Tracheal epithelial cell (primary cell): ENCODE measurements at places on chromosomes 6 and 20. TPM values are rescaled to one million over a fixed set of nuclear protein-coding genes. Genes with fewer than 3 reads are reported as not detected.

MAP3K4 gene
- 19.8 and 45.4 TPM in 2 replicates for total RNA-seq

OCSTAMP gene
- not detected in 2 replicates for total RNA-seq

MED20 gene
- total RNA-seq: 21.0 and 42.0 TPM in 2 replicates

TREM2 gene
- total RNA-seq: 2.8 and 3.1 TPM in 2 replicates

TXLNB gene
- total RNA-seq: not detected in 2 replicates

SLC17A1 gene
- total RNA-seq: 1.4 TPM in 1 of 2 replicates, not detected in the other

VGLL2 gene
- not detected in 2 replicates for total RNA-seq

KCNG1 gene
- total RNA-seq: 108 and 148 TPM in 2 replicates

NKAIN2 gene
- total RNA-seq: not detected in 2 replicates

PRPH2 gene
- total RNA-seq: not detected in 2 replicates

RALGAPA2 gene
- 10.6 and 13.9 TPM in 2 replicates for total RNA-seq

BPI gene
- not detected in 2 replicates for total RNA-seq

GHRH gene
- not detected in 2 replicates for total RNA-seq

TFAP2A gene
- total RNA-seq: 7.7 and 11.9 TPM in 2 replicates

EFCAB8 gene
- total RNA-seq: not detected in 2 replicates

CTAGE9 gene
- total RNA-seq: not detected in 2 replicates

BEND6 gene
- total RNA-seq: under 0.01 and 1.2 TPM in 2 replicates

FAM217A gene
- total RNA-seq: not detected in 2 replicates

BPIFA2 gene
- not detected in 2 replicates for total RNA-seq

PRSS16 gene
- 5.5 and 6.7 TPM in 2 replicates for total RNA-seq

DDAH2 gene
- 11.5 and 45.8 TPM in 2 replicates for total RNA-seq

APOBEC2 gene
- total RNA-seq: not detected in 2 replicates

SSTR4 gene
- total RNA-seq: not detected in 2 replicates

PAQR8 gene
- total RNA-seq: 0.96 and 1.7 TPM in 2 replicates

JPH2 gene
- under 0.01 and 6.0 TPM in 2 replicates for total RNA-seq

LST1 gene
- not detected in 2 replicates for total RNA-seq

FAM83C gene
- under 0.01 TPM in 2 replicates for total RNA-seq

CEP57L1 gene
- total RNA-seq: 8.2 and 10.0 TPM in 2 replicates

MCCD1 gene
- not detected in 2 replicates for total RNA-seq

OR12D3 gene
- not detected in 2 replicates for total RNA-seq

PTK7 gene
- total RNA-seq: 63.7 and 121 TPM in 2 replicates

CHMP4B gene
- 20.5 and 38.1 TPM in 2 replicates for total RNA-seq

LAMA2 gene
- total RNA-seq: 0.21 and 0.24 TPM in 2 replicates

ELOVL5 gene
- total RNA-seq: 35.9 and 53.5 TPM in 2 replicates

PSORS1C1 gene
- 0.43 and 1.7 TPM in 2 replicates for total RNA-seq

MATN4 gene
- 0.21 TPM in 1 of 2 replicates, not detected in the other for total RNA-seq

ESF1 gene
- 11.1 and 12.1 TPM in 2 replicates for total RNA-seq

PGBD1 gene
- 2.8 and 3.6 TPM in 2 replicates for total RNA-seq

ASIP gene
- total RNA-seq: not detected in 2 replicates

ALDH5A1 gene
- 2.3 and 2.4 TPM in 2 replicates for total RNA-seq

NTSR1 gene
- not detected in 2 replicates for total RNA-seq

BMP7 gene
- total RNA-seq: not detected in 2 replicates

PNPLA1 gene
- not detected in 2 replicates for total RNA-seq

APOM gene
- total RNA-seq: 0.96 and 1.3 TPM in 2 replicates

CALHM6 gene
- total RNA-seq: 1.3 and 1.4 TPM in 2 replicates

ENPP5 gene
- 1.1 and 2.7 TPM in 2 replicates for total RNA-seq

TSPO2 gene
- total RNA-seq: not detected in 2 replicates

CFAP61 gene
- not detected in 2 replicates for total RNA-seq

PLN gene
- not detected in 2 replicates for total RNA-seq

HMGN3 gene
- 18.8 and 44.1 TPM in 2 replicates for total RNA-seq

FOXQ1 gene
- total RNA-seq: 2.2 and 8.1 TPM in 2 replicates

NMBR gene
- not detected in 2 replicates for total RNA-seq

IMPG1 gene
- not detected in 2 replicates for total RNA-seq

IL20RA gene
- 2.9 and 17.1 TPM in 2 replicates for total RNA-seq

SLC35D3 gene
- under 0.01 TPM in 1 of 2 replicates, not detected in the other for total RNA-seq

BTNL2 gene
- total RNA-seq: not detected in 2 replicates

EMILIN3 gene
- not detected in 2 replicates for total RNA-seq

CDH4 gene
- 2.4 and 5.8 TPM in 2 replicates for total RNA-seq
